ENCODE measurements at places on chromosomes 1 and 21.
A peak's percentile ranks its signal among the peaks of the same experiment; 100 is the strongest.

DNA sequence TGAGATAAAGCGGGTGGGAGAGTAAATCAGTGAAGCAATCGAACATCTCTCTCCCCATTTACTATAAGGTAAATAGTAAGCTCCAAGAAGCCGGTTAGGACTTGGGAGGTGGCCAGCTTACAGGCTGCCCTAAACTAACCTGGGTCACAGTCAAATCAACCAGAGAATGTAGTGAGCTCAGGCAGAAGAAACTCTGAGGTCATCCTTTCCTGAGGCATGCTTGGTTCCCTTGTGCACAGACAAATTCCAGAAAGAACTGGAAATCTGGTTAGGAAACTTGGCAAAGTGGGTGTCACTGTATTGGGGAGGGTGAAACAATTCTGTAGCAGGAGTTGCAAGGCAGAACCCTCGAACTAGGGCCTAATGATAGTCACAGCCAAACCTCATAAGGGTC lies 72.5 kb downstream of the NTMT2 start:
- DNase-seq: no peak

GRCh38 chr1:204094856-204095634 lies 22.1 kb downstream of the SOX13 start:
- no peak for DNase-seq

DNA sequence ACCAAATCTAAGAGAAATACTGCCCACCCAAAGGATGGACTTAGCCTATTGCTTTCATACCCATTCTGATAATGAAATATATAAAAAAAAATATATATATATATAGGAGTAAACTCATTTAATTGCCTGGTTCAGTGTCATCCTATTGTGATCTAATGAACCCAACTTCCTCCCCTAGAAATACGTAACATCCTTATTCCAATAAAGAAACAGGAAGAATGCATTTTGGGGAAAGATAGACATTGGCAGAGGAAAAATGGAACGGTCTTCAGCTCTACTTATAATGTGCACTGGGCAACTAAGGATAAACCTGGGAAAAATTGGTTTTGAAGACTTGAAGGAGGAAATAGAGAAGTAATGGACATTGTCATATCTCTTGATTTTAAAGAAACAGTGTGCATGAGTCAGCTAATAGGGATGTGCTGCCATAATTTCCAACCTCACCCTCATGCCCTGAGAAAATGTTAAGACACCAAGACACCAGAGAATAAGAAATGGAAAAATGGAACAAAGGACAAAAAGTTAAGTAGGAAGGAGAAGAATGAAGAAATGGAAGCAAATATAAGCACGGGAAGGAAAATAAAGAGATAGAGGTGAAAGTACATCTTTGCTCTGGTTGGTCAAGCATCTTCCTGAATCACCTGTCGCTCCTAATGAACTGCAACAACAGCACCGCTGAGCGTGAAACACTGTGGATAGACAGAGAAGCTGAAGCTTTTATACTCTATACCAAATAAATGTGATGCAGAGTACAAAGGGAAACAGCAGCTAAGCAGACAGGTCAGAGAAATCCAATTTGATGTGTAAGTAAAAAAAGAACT lies 5.4 kb downstream of the UBR4 start:
- DNase-seq: no peak

DNA sequence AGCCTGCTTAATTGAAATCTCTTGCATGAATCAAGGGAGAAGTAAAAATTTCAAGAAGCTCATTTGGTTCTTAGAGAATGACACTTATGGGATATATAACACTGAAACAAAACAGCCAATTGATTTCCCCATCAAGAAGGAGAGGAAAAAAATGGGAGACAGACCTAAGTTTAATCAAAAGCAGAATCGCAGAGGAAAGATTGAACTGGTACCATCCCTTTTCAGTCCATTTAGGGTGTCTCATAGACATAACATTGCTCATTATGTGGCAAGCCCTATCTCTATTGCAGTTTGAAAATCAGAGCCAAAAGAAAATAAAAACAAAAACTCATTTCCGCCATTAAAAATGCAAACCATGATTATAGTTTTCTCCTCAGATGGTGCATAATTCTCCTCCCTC lies 119.6 kb downstream of the AK5 start:
- no peak for DNase-seq

GRCh38 chr1:96962216-96962615 lies 240.6 kb downstream of the PTBP2 start:
- DNase-seq: no peak

GRCh38 chr1:56910441-56910985 lies 55.3 kb downstream of the C8B start:
- DNase-seq: no peak

- no peak for DNase-seq
Observed at GRCh38 chr1:76784502-76784901, 82.8 kb upstream of the ST6GALNAC5 start.

- DNase-seq: no peak
Observed at GRCh38 chr1:8398677-8399076, 80.8 kb downstream of the SLC45A1 start.

DNA sequence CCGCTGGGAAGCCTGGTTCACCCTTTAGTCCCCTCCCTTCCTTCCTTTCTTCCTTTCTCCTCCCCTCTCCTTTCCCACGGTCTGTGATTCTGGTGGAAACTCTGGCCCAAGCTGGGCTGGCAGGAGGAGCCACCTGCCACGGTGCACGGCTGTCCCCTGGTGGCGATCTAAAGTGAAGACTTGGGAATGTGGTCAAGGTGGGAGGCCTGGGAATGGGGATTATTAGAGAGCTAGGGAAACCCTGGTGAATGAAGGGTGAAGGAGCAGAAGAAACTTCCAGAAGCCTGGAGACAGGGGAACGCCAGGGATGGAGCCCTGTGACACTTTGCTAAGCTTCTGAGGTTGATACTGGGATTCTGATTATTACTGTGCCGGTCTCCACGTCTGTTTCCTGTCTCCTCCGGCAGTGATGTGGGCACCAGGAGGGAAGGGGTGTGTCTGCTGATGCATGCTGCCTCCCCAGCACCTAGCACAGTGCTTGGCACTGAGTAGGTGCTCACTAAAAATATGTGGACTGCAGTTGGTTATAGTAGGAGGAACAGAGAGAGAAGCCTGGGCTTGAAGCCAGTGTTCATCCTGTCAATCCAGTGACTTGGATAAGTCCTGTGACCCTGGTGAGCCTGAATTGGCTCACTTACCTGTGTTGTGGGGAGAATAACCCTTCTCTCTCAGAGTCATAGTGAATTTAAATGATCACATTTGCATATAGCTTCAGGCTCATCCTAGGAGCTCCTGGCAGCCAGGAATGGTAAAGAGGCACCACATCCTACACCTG lies 71.2 kb upstream of the NBPF3 start:
- DNase-seq: peak; percentile 38

DNA sequence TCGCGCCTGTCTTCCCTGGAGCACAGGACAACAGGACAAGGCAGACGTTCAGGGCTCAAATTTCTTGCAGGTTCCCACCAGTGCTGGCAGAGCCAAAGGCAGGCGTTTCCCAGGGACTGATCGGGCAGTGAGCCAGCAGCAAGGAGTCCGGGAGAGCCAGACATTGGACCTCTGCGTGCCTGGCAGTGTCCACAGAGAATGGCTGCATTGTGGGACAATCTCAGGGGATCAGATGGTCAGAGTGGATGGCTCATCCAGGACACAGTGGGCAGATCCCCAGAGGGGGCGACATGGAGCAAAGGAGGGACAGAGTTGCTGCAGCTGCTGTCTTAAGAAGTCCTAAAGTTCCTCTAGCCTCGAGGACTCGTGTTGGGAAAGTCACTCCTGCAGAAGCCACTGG lies 4.6 kb downstream of the TMEM63A start:
- no peak for DNase-seq

GRCh38 chr1:117060441-117061317 lies 553 bp downstream of the TTF2 start:
- no peak for DNase-seq

DNA sequence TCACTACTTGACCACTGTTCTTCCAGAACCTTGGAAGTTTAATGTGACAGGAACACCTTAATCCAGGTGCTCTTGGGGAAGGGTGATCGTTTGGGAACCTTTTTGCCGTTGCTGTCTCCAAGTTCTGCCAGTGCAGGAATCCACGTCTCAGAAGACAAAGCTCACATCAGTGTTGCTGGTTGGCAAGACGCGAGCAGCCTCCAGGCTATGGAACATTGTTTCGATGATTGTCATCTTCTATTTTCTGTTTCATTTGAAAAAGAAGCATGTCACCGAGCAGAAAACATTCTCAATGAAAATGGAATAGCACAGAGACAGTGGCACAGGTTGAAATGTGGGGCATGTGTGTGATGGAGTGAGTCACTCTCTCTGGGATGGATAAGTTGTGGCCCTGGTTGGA lies 11.7 kb downstream of the STUM start:
- DNase-seq: no peak

DNA sequence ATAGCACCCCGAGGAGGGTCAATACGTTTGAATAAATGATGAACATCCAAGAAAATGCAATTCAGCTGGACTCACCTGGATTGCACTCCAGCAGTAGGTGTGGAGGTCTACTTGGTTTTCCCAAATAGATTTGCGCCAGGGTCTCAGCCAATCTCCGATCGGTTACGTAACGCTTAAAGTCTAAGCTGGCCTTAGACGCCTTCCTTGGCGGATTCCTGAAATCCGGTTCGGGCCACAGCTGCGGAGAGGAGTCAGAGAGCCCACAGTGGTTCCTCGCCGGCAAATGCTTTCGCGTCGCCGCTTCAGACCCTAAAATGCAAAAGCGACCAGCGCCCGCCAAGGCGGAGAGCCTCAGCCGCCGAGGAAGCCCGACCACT lies 322 bp downstream of the TFB2M start:
- DNase-seq: no peak

DNA sequence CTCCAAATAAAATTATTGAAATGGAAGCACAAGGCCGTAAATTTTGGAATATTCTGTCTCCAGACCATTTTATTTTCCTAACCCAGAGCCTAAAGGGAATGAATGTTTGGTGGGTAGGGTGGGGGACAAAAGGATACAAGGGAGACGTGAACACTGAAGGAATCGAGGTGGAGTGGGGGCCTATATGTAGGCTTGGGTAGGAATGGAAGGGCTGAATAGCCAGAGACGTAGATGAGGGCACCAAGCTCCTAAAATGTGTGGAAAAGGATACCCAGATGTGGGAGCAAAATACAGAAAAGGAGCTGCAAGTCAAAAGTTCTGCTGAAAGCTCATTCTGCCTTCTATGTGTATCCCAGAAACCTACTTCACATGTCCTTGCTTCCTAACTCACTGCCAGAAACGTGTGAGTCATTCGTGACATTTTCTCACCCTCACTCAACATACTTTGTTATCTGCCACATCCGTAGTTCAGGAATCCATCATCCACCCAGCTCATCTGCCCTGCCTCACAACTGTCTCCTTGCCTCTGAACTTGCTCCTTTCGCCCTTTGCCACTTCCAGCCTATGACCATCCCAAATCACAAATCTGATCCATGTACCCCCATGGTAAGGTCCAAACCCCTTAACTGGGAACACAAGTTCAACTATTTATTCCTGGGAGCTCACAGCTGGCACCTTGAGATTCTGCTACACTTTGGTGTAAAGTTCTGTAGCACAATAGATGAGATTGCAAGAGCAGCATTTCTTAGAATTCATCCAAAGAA lies 84.1 kb upstream of the PRDX6 start:
- no peak for DNase-seq

GRCh38 chr21:33443194-33443593 lies 36.6 kb downstream of the TMEM50B start:
- DNase-seq: no peak

GRCh38 chr1:231206856-231207255 lies 34.2 kb upstream of the GNPAT start:
- no peak for DNase-seq

- no peak for DNase-seq
Observed at GRCh38 chr1:93702828-93703183, 21.2 kb upstream of the BCAR3 start.

DNA sequence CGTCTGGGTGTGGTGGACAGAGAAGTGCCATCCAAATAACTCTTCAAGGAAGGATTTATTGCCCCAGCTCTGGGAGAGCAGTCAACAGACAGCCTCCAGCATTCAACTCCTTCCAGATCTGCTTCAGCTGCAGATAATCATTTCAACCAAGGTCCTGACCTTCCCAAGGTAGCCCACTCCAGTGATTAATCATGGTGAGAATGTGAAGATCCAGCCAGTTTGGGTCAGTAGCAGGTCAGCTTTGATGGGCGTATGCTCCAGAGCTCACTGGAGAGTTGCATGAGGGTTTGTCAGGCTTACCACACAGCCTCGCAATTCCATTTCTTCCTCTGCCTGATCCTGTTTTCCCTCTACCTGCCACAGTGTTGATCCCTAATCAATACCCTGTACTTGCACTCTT lies 214.5 kb upstream of the ZRANB2 start:
- no peak for DNase-seq

DNA sequence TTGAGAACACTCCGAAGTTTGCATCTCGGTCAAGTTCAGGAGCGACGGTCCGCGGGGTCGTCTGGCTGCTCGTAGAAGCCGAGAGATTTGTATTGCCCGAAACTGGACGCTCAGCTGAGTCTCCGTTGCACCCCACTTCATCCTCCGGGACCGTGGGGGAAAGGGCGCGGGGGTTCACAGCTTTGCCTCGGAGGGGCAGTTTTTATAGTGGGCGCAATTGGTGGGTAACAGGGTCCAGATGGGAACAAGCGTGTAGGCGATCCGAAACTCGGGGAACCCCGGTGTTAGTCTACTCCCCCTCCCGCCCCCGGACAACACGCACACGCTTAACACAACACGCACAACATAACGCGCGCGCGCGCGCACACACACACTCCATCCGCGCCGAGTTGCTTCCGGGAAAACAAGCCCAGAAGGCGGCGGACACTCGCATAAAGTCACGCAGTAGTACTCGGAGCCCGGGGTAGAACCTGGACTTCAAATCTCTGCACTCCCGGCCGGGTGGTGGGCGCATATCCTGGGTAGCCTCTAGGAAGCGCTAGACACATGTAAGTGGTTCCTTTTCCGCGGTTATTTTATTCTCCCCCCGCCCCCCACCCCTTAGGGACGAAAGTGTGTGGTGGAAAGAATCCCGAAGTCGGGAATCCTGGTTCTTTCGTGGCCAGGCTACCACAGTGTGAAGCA lies 1.1 kb upstream of the JUN start:
- DNase-seq: peak; percentile 72

DNA sequence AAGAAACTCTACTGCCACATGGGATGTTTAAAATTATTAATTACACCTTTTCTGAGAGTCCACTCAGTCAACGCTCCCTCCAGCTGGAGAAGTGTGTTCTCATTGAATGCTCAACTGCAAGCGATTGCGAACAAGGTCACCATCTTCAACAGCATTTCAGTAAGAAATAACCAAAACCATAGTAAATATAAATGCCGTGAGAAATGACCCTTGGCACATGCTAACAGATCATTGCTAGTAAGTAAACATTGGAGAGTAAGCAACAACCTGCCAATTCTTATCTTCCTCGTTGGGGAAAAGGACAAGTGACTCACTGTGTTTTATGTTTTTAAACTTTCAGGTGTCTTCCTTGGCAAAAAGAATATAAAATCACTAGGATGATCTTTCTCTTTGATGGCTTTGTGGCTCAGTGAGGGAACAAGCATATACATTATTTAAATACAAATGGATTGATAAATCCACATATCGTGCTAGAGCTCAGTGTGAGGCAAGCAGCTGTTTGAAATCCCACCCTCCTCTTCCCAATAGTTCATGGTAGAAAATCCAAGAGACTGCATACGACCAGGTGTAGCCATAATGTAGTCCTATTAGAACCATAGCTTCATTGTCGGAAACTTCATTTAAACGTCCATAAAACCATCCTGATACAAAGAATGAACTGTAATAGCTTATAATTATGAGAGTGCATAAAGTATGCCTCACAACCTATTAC lies 214.6 kb downstream of the GRIK1 start:
- DNase-seq: no peak

All from stimulated activated CD8-positive, alpha-beta memory T cell treated with anti-CD3 and anti-CD28 coated beads, Interleukin-12 subunit alpha, Interleukin-12 subunit beta, amount 100 ng/mL, for 4 hours (primary cell).